ENCODE measurements at places on chromosomes 1 and 21.

DNA sequence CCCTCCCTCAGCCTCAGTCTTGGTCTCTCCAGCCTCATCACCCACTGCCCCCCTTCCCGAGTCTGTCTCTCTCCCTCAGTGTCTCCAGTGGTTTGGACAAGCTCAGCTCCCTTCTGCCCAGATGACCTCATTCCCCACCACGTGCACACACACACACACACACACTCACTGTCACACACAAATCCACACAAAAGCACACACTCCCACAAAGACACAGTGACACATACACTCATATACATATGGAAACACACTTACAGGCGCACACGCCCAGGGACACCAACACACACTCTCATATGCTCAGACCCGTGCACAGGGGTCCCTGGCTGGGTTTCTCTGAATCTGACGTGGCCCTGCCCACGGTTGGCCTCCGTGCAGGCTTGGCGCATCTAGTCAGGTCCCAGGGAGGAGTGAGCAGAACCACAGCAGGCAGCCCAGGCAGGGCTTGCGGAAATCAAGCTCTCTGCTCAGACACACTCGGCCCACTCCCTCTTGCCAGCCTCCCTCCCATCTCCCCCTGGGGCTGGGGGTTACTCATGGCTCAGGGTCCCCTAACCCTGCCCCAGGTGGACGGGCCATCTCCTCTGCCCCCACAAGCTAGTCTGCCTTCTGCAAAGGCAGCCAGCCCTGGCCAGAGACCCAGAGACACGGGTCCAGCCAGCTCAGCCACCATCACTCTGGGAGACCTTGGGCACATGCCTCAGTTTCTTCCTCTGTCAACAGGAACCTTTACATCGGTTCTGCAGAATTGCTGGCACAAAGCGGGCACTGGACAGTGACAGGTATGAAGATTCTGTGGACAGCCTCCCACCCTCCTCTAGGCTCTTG is 38.5 kb upstream of the FAM131C start:
- no peak for DNase-seq

GRCh38 chr1:6389971-6390370 is 3.6 kb downstream of the ACOT7 start:
- DNase-seq, result no peak

DNA sequence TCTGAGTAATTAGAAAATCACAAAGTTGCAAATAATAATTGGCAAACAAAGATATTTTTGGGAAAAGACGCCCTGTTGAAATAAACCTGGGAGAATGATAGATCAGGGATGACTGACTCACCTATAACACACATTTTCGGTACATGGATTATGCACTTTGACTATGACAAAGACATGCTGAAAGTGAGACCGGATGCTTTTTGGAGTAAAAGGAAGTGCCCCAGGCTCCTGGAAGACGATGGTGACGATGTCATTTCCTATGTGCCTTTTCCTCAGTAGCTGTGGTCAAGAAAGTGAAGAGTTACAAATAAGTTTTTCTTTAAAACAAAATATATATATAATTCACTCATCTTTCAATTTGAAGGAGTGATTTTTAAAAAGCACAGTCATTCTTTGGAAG is 158.7 kb downstream of the SIPA1L2 start:
- no peak for DNase-seq

- DNase-seq, result no peak
Observed at GRCh38 chr1:209708297-209708696, 3.7 kb downstream of the HSD11B1 start.

- DNase-seq, result no peak
Observed at GRCh38 chr1:90716243-90716551, 905 bp downstream of the BARHL2 start.

- DNase-seq, result no peak
Observed at GRCh38 chr1:41623736-41624135, 139.3 kb upstream of the EDN2 start.

DNA sequence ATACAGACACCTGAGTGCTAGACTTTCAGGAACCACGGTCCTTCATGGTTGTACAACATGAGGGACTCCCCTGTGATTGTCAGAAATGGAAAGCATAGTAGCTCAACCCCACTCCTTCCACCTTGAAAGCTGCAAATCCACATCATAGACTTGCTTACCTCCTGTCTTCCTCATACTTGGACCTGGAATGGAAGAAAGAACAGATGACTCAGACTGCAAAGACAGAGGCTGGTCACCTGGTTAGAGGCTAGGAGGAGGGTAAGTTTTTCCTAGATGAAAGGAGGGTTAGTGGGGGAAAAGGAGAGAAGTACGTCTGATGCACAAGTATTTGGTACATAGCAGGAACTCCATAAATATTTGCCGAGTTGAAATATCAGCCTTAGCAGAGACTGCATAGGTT is 37.2 kb downstream of the LRRC71 start:
- DNase-seq, result no peak

GRCh38 chr1:31734582-31735107 is 29.5 kb downstream of the ADGRB2 start:
- no peak for DNase-seq

DNA sequence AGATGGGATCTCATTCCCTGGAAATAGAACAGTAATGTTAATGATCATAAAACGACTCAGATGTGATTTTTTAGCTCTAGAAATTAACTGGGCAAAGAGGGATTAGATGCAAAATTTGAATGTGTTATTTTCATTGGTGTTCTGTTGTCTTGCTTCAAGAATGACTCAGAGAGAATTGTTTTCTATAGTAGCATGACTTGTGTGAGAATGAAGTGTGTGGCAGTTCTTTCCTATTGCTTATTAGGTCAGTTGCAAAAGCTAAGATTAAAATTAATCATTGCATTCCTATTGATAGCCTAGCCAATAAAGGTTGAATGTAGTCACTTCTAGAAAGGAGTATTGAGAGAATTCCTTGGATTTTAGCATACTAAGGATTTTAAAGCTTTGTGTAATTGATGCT is 22.9 kb downstream of the SPEN start:
- DNase-seq, result no peak

- DNase-seq, result no peak
Observed at GRCh38 chr1:119587341-119587740, 60.7 kb downstream of the ZNF697 start.

GRCh38 chr1:16019644-16020277 is 1.9 kb upstream of the HSPB7 start:
- DNase-seq, result no peak

- DNase-seq, result no peak
Observed at GRCh38 chr1:97243973-97244560, 522.5 kb downstream of the PTBP2 start.

- no peak for DNase-seq
Observed at GRCh38 chr1:160626509-160627342, 20.1 kb downstream of the SLAMF1 start.

DNA sequence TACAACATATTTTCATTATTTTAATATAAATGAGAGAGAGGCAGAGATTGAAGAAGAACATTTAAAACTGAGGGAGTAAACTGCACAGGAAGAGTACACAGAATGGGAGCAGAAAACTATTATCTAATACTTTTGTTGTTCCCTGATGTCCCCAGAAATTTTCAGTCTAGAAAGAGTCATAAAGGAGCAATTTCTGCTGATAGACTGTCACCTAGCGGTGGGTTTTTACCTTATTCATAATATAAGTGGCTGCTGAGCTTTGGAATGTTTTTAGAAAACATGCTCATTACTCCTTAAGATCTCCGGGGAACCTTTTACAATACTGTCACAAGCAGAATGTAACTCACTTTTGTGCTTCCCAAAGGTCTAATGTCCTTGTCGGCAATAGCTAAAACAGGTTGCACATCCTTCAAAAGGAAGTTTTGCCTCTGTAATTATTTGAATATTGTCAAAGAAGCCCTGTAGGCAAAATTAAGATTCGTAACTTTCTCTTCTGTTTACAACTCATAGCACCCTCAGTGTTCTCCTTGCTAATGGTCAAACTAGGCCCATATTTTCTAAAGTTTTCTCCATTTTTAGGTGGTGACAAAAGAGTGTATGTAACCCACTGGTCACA is 4.9 kb upstream of the NPL start:
- DNase-seq, result no peak

DNA sequence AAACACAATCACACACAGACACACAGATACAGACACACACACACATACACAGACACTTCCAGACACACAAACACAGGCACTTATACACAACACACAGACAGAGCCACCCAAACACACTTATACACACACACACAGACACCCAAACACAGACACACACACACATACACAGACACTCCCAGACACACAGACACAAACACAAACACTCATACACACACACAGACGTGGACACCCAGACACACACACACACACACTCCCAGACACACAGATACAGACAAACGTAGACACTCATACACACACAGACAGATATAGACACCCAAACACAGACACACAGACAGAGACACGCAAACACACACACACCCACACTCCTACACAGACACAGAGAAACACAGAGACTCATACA is 272.1 kb downstream of the GRIK3 start:
- DNase-seq, result no peak

DNA sequence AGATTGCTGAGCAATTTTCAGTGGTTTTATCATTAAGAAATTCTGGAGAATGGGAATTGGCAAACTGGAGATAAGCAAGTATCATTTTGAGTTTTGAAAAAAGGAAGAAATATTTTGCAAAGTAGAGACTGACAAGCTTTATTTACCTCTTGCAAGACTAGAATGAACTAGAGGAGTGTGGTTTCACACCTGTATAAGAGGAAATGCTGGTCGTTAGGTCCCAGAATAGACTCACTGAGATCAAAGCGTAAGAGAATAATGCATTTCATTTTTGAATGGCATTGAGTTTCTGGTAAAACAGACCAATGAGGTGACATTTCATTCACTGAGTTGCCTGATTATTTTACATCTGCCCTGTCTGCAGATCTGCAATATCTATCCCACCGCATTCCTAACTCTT is 308.1 kb downstream of the ADGRL2 start:
- DNase-seq, result no peak

DNA sequence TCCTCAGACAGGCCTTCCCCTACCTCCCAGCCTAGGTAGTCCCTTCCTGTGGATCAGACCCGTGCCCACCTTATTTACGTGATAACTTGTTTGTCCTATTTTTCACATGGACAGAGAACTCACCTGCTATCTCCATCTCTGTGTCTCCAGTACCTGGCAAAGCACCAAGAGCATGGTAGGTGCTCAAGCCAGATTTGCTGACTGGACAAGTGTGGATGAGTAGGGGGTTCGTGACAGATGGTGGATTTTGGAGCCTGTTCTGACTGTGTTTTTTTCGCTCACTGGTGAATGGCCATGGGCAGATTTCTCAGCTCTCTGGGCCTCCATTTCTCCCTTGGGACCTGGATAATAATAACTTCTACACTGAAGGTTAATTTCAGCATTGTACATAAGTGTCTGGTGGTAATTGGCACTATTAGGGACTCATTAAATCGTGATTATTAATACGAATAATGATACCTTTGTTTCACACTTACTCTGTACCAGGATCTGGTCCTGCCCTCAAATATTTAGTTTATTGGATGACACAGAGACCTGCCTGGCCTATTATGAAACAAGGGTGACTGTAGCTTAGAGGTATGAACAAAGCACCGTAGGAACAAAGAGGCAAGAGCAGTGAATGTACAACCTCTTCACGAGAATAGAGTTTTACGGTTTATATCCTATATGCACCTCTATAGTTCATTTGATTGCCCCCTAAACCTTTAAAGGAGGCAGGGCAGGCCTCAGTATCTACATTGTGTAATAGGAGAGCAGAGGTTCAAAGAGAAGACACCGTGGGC is 24.5 kb upstream of the SLC26A9 start:
- no peak for DNase-seq

GRCh38 chr1:183230413-183230812 is 44.3 kb downstream of the LAMC2 start:
- DNase-seq, result no peak

GRCh38 chr1:176539018-176539417 is 76.0 kb downstream of the PAPPA2 start:
- no peak for DNase-seq

- no peak for DNase-seq
Observed at GRCh38 chr1:152227310-152227928, 3.4 kb upstream of the HRNR start.

GRCh38 chr1:215043401-215043800 is 39.1 kb upstream of the KCNK2 start:
- no peak for DNase-seq

DNA sequence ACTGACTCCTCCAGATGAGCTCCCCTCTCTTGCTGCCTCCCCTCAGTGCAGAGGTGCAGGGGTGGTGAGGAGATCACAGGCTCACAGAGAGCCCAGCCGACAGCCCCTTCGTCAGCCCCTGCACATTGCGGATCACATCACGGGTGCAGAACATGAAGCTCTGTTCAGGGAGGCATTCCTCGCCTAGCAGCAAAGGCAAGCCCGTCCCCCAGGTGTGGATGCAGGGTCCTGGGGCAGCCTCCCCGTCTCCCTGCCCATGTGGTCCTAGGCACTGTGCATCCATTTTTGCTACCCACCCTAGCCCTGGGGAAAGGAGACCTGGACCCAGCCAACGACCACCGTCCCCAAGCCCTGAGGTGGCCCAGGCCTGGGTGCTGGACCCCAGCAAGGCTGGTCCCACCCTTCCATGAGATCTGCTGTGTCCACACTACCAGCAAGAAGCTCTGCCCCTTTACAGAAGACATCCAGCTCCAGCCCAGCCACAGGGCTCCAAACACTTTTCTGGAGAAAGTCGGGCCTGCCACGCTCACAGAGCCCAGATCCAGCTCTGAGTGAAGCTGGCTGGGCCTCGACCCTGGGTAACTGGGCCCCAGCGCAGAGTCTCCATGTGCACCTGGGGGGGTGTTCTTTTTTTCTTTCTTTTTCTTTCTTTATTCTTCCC is 248.7 kb downstream of the NPHP4 start:
- DNase-seq, result no peak

DNA sequence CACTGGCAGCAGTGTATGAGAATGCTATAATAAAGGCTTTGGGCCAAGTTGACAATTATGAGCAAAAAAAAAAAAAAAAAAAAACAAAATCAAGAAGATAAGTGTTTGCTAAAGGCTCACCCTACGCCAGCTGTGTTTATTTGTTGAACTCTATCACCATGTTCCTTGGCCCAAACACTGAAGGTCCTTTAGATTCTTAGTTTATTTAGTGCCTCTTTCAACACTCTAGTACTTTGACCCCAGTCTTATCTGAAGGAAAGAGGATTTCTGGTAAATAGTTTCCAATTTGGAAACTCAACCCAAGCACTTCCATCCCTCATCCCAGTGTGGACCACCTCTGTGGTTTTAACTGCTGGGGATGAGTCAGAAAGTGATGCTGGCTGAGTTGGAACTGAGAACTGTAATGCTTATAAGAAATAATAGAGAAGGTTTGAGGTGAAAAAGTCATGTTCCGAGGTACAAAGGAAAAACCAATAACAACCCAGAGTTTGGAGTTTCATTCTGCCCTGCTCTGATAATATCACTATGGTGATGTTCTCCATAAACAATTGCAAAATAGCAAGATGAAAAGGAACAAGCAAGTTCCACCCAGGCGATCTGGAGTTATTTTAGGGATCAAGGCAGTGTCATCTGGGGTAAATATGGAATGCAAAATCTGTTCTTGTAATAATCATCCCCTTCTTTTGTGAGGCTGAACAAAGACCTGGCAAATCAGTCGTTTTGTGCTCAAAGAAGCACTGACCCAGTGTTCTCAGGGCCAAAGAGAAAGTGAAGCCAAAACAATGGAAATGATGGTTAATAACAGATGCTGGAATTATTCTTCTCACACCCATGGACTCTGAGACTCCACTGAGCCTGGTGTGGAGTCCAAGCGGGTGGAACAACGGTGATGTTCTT is 19.7 kb upstream of the CAPZB start:
- no peak for DNase-seq

- no peak for DNase-seq
Observed at GRCh38 chr1:197696372-197696771, 78.9 kb downstream of the DENND1B start.

All from activated CD4-positive, CD25-positive, alpha-beta regulatory T cell (primary cell).